Aorta (tissue), 5 donors: ENCODE measurements at places on chromosomes 3 and 15. TPM values are rescaled to one million over a fixed set of nuclear protein-coding genes. Genes with fewer than 3 reads are reported as not detected.

- H3K4me1 ChIP-seq: no peaks in the 10 kb centered on the region
- no peaks in the 10 kb centered on the region for H3K36me3 ChIP-seq
- no peak overlapping the region for H3K4me3 ChIP-seq
- no peak overlapping the region for H3K27ac ChIP-seq
- DNase-seq: no peak
Observed at GRCh38 chr15:29942143-29942542, 119.9 kb upstream of the TJP1 start.

Gene TNFSF10
- total RNA-seq: 16.5 TPM

Gene ANKRD34C
- 0.30 TPM for total RNA-seq

Gene UROC1
- not detected for total RNA-seq

DNA sequence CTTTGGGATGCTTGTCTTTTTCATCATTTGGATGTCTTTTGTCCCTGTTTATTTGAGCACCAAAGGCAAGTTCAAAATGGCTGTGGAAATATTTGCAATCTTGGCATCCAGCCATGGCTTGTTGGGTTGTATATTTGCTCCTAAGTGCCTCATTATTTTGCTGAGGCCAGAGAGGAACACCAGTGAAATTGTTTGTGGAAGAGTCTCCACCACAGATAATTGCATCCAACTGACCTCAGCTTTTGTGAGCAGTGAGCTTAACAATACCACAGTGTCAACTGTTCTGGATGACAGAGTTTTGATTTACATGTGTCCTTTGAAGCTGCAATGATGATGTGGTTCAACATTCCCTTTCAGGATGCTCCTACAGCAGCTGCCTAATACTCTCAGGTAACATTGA, 83.0 kb upstream of the KCNAB1 start:
- H3K36me3 ChIP-seq: no peaks in the 10 kb centered on the region
- H3K27ac ChIP-seq: no peak overlapping the region
- H3K27me3 ChIP-seq: no peaks in the 10 kb centered on the region
- H3K4me1 ChIP-seq: no peaks in the 10 kb centered on the region

DNA sequence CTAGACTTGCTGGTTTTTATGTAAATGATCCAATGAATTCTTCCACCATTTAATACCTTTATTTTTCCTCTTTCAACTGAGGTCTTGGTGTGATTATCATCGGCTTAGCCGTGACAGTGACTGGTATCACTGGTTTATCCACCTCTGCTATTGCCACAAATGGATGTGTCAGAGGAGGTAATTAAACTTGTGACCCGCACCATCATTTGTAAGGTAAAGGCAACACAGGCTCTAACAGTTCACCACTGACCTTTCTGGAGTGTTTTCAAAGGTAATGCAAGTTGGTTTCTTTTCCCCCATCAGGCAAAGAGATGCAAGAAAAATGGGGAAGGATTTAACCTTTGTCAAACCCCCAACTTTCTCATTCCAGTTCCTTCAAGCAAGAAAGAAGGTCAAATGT, 19.7 kb downstream of the SLC12A1 start:
- peak overlapping the region; percentile 1 for H3K27ac ChIP-seq
- peaks cover 33% of the 10 kb centered on the region for H3K4me1 ChIP-seq
- DNase-seq: no peak

GRCh38 chr3:35320646-35321407, 318.5 kb upstream of the ARPP21 start:
- no peak overlapping the region for H3K4me3 ChIP-seq
- no peak for DNase-seq
- H3K27me3 ChIP-seq: no peaks in the 10 kb centered on the region
- no peaks in the 10 kb centered on the region for H3K36me3 ChIP-seq

DNA sequence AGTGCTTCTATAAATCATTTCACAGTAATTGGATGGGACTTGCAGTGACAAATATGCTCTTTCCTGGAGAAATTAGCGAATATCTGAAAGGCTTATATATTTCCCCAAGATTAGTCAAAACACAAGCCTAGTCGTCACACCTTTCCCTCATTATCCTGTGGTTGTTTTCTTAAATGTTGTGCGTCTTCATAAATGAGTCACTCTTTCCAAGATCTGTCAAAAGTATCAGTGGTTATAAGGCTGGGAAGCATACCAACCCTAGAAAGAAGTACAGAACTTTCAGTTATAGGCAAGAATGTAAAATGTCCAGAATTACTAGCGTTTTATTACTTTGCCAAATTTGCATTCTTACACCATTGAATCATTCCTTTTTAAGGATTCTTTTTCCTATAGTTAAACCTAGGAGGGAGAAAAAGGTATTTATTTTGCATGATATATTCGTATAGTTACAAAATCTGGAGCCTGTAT, 33.6 kb downstream of the TMEM212 start:
- no peaks in the 10 kb centered on the region for H3K36me3 ChIP-seq
- H3K27ac ChIP-seq: peak overlapping the region; percentile 10
- peaks cover 8% of the 10 kb centered on the region for H3K4me1 ChIP-seq
- H3K4me3 ChIP-seq: no peak overlapping the region

GRCh38 chr15:59115047-59115446, 10.1 kb downstream of the CCNB2 start:
- H3K27me3 ChIP-seq: no peaks in the 10 kb centered on the region
- H3K27ac ChIP-seq: no peak overlapping the region
- no peak overlapping the region for H3K4me3 ChIP-seq
- no peaks in the 10 kb centered on the region for H3K36me3 ChIP-seq
- DNase-seq: no peak

Gene ACVR2B
- 8.2 TPM for total RNA-seq

DNA sequence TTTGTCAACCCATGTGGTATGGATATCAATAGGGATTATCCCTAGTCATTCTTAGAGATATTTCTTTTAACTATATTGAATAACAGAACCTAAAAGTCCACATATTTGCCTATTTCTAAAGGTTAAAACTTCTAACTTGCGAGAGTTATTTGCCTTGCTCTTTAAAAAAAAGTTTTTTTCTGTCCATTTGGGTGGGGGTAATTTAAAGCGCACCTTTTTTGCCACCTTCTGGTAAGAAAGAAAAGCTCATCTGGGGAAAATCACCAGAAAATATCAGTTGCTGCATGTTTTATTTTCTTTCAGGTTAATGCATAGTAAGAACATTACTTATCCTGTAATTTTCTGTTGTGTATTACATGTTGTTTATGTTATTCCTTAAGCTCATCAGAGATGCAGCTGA, 242.0 kb upstream of the GOLGA6L4 start:
- H3K27me3 ChIP-seq: no peaks in the 10 kb centered on the region
- no peak for DNase-seq
- peaks cover 15% of the 10 kb centered on the region for H3K4me1 ChIP-seq
- no peak overlapping the region for H3K27ac ChIP-seq
- H3K36me3 ChIP-seq: no peaks in the 10 kb centered on the region

Gene C3orf85
- not detected for total RNA-seq

Gene TMEM212
- total RNA-seq: not detected

DNA sequence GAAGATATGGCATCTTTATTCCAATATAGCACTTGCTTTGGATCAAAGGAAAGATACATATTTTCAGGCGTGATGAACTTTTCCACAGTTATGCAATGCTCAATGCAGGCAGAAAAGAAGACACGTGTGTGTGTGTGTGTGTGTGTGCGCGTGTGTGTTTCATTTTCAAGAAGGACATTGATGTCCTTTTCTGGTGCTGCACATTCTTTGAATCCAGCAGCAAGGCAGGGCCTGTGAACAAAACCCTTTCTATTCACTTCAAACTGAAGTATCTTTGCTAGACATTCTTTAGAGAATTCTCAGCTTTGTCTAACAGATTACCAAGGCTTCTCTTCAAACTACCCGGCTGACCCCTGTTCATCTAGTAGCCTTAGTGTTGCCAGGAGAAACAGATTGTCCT, 124.6 kb downstream of the CD47 start:
- no peak for DNase-seq
- no peak overlapping the region for H3K4me3 ChIP-seq
- no peak overlapping the region for H3K27ac ChIP-seq
- no peaks in the 10 kb centered on the region for H3K36me3 ChIP-seq

DNA sequence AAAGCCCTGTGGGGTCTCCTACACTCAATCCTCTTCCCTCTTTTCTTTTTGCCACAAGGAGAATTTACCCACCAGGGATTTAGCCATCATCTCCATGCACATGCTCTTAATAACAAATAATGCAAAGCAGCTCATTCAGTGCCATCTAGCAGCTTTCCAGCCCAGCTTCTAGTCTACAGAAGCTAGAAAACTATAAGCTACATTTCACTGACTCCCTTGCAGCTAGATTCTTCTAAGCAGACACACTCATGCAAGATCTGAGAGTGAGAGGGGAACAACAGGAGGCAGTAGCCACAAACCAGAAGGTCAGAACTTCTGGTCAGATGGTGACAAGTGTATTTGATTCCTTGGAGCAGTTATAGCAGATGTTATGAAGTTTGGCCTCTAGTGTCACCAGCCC, 25.5 kb downstream of the OSBPL10 start:
- no peaks in the 10 kb centered on the region for H3K36me3 ChIP-seq
- H3K27ac ChIP-seq: no peak overlapping the region
- no peaks in the 10 kb centered on the region for H3K27me3 ChIP-seq
- no peak for DNase-seq
- H3K4me1 ChIP-seq: peaks cover 6% of the 10 kb centered on the region

GRCh38 chr3:154356009-154356408, 31.7 kb upstream of the DHX36 start:
- no peak for DNase-seq
- no peaks in the 10 kb centered on the region for H3K36me3 ChIP-seq
